ENCODE measurements at places on chromosomes 4 and X.

- no peak for DNase-seq
Measured at GRCh38 chr4:153010146-153010545, 74.0 kb downstream of the FHDC1 start.

DNA sequence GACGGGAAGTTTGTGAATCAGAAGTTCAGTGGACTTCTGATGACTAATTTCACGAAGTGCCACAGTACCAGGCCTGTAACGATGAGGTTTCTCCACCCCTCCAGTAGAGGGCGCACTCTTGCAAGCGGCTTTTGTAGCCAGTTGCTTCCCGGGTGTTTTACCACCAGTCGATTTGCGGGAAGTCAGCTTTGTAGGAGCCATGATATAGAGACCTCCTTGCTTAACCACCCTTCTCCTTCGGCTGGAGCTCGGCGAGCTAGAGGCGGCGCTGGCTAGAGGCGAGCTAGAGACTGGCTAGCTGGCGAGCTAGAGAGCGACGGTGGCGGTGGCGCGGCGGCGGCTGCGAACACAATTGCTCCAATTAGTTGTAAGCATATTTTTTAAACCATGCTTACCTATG, 72.0 kb downstream of the IL1RAPL1 start:
- no peak for DNase-seq

DNA sequence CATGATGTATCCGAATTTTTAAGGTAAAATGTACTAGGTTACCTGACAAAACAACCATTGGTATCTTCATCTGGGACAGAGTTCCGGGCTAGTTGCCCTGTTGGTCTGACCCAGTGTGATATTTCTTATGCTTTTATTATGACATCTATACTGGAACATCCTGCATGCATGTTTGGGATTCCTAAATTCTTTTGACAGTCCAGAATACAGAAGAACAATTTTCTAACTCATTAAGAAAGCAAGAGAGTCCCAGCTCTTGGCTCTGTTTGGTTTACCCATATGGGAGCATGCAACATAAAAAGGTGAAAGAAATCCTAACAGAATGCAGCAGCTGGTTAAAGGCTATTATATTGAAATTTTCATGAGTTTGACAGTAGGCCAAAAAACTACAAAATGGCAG, 247.7 kb upstream of the FTHL17 start:
- DNase-seq = no peak

DNA sequence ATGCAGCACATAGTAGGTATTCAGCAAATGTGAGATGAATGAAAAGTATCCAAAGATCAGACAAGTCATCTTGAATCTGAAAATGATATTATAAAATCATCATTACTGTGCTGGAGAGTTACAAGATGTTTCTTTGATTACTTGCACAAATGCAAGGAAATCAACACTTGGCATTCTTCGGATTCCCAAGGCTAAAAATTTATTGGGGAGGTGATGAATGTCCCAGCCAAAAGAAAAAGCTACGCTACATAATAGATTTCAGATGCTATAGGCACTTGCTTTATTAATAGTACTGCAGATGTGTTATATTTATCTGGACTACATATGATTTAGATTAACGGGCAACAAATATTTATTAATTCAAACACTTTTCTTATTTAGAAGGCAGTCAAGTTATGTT, 286.7 kb upstream of the TENM3 start:
- DNase-seq = no peak

GRCh38 chrX:96579252-96579651, 105.4 kb upstream of the DIAPH2 start:
- no peak for DNase-seq

GRCh38 chr4:125316401-125316790, 1.6 kb downstream of the FAT4 start:
- DNase-seq = peak; percentile 68

- DNase-seq = no peak
Measured at GRCh38 chr4:78710536-78710935, 65.6 kb upstream of the BMP2K start.

Data from type B pancreatic cell (in vitro differentiated cells).